ENCODE measurements at places on chromosomes 2 and 18.
A peak's percentile ranks its signal among the peaks of the same experiment; 100 is the strongest.

GRCh38 chr2:47620770-47621437, 162.0 kb upstream of the MSH6 start:
- no peak for DNase-seq

GRCh38 chr2:46850742-46851141, 64.9 kb downstream of the MCFD2 start:
- DNase-seq, result no peak

DNA sequence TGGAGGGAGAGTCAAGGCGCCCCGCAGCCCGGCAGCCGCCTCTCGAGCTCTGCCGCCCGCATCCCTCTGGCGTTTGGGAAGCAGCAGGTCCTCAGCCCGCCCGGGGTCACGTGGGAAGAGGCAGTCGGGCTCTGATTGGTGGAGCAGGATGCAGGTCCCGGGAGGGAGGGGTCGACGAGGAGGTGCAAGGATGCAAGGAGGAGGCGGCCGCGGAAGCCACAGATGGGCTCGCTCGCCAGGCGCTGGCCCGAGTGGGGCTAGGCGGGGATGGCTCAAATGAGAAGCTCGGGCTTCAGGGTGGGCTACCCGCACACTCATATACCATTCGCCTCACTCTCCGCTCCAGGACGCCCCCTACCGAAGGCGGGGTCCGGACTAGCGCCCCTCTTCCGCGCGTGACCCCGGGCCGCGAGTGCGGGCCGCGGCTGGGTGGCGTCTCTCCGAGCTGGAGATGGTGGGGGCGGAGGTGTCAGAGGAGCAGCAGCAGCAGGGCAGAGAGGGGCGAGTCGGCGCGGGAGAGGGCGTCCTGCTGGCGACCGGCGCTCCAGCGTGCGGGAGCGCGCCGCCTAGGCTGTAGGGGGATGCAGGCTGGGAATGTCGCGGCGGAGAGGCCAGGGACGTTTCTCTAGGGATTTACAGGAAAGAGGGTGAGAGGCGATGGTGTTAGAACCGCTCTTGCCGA, at the start of gene TMEFF2:
TMEFF2 (minus strand) TSS at position 68 of the 682 bp plus-strand sequence. CDS start 409 bp downstream, outside the sequence.
- DNase-seq, result peak; percentile 93

DNA sequence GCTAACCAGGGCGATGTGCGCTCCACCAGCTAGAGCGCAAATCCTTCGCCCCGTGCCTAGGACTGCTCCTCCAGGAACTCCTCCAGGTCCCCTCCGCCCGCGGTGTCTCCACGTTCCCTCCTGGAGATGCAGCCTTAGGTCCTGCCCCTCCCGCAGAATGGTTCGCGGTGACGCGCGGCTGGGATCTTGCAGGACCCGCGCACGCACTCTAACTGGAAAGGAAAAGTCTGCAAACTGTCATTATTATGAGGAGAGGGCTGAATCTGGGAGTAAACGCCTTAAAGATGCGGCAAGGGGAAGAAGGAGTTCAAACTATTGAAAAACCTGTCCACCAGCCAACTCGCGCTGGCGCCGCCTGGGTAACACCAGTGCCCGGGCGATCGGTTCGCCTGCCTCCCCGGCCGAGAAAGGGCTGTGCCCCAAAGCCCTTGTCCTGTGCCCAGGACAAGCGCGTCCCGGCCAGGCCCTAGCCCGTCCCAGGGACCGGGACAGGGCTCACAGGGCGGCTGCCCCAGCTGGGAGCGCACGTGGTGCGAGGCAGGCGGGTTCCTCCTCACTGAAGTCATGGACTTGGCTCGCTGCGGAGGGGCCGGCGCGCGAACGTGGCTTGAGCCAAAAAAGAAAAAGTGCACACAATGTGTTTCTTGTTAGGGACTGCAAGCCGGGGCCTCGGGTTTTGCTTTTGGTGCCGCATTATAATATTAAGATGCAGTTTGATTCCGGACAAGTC, 5.5 kb upstream of the ID2 start:
- DNase-seq, result peak; percentile 49

GRCh38 chr2:129482626-129483025, 496.8 kb upstream of the RAB6C start:
- DNase-seq, result no peak

GRCh38 chr2:88198308-88198707, 28.2 kb downstream of the THNSL2 start:
- no peak for DNase-seq

- peak; percentile 22 for DNase-seq
Measured at GRCh38 chr2:206158563-206159345, 490 bp downstream of the NDUFS1 start.

DNA sequence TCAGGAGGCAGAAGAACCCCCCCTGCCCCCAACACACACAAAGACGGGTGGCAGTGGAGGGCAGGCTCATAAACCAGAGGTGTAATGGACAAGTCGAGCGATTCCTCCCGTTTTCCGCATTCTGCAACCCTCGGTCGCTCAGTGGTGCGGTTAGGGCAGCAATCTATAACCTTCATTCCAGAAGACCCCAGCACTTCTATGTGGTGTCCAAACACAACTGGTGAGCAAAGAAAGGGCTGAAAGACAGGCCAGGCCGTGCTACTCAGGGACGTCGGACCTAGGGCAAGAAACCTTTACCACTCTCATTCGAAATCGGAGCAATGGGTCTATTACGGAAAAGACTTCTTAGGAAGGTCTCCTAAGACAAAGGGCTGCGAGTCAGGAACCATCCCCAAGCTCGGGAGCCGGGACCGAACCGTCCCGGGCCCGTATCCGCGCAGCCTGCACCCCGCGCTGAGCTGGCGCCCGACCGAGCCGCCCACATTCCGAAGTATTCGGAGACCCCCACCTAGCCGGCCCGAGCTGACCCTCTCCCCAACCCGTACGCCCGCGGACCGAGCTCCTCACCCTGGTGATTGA, 568 bp downstream of the ARL5A start:
- DNase-seq, result peak; percentile 10

DNA sequence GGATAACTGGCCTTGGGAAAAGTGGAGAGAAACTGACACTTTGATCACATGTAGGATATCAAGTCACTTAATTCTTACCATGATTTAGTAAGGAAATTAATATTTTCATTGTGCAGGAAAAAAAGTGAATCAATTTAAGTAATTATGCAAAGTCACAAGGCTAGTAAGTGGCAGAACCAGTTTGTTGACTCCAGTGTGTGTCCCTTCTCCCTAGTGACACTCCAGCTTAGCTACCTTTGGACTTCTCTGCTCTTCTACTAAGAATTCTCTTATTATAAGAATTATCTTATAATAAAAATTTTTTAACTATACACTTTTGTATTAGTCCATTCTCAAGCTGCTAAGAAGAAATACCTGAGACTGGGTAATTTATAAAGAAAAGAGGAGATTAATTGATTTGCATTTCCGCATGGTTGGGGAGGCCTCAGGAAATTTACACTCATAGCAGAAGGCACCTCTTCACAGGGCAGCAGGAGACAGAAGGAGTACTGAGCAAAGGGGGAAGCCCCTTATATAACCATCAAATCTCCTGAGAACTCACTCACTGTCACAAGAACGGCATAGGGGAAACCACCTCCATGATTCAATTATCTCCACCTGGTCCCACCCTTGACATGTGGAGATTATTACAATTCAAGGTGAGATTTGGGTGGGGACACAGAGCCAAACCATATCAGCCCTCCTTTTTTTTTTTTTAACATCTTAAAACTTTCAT, 13.6 kb downstream of the COL4A4 start:
- no peak for DNase-seq

- no peak for DNase-seq
Measured at GRCh38 chr2:19805266-19805665, 96.5 kb downstream of the TTC32 start.
